ENCODE measurements at places on chromosomes 1 and 21.

- no peak for DNase-seq
Observed at GRCh38 chr1:214989341-214989740, 93.2 kb upstream of the KCNK2 start.

GRCh38 chr1:59979666-59980065 lies 53.1 kb upstream of the CYP2J2 start:
- no peak for DNase-seq

- no peak for DNase-seq
Observed at GRCh38 chr1:53737648-53738204, 1.2 kb downstream of the GLIS1 start.

- no peak for DNase-seq
Observed at GRCh38 chr1:12546771-12547585, 71.0 kb downstream of the DHRS3 start.

- no peak for DNase-seq
Observed at GRCh38 chr1:3788756-3789420, 7.4 kb downstream of the LRRC47 start.

- DNase-seq: peak; percentile 66
Observed at GRCh38 chr1:111738436-111739193, 580 bp downstream of the INKA2 start.

GRCh38 chr1:204565617-204566582 lies 49.7 kb downstream of the MDM4 start:
- peak; percentile 58 for DNase-seq

- no peak for DNase-seq
Observed at GRCh38 chr1:6491966-6492365, 499 bp upstream of the PLEKHG5 start.

GRCh38 chr1:10775763-10776162 lies 20.7 kb downstream of the CASZ1 start:
- no peak for DNase-seq

GRCh38 chr1:31780632-31781031 lies 16.5 kb upstream of the ADGRB2 start:
- no peak for DNase-seq

- no peak for DNase-seq
Observed at GRCh38 chr1:101820071-101820470, 176.7 kb downstream of the OLFM3 start.

DNA sequence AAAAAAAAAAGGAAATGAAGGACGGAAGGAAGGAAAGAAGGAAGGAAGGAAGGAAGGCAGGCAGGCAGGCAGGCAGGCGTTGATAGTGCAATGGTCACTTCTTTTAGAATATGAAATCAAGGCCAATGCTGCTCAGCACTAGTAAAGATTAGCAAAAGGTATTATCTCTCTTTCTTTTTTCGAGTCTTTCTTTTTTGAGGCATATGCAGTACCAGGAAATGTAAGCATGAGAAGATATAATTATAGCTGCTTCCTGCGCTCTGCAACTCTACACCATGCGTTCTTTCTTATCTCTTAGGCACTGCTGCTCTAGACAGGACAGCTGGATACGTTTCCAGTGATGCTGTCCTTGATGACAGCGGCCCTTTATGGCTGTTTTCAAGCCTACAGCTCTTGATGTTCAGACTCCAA lies 1512.5 kb upstream of the B3GALT2 start:
- no peak for DNase-seq

- no peak for DNase-seq
Observed at GRCh38 chr1:173095632-173096031, 44.9 kb upstream of the TNFSF18 start.

DNA sequence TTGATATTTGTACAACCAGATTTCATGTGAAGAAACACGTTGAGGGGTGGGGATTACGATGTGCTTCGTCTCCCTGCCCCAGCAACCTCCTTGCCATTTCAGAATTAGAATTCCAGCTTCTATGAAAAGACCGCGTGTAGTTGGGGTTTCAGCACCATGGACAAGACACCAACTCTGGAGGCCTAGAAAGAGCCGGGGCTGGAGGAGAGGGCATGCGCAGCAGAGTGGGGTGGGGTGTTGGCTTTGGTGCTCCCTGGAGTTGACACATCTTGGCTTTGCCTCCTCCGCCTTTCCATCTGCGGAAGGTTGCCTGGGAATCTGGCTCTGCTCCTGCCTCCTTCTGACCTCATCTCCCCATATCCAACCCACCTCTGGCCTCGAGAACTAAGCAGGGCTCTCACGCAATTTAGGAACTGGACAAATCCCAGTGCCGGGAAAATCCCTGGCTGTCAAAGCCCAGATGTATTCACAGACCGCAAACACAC lies 11.8 kb downstream of the HTR6 start:
- DNase-seq: no peak

DNA sequence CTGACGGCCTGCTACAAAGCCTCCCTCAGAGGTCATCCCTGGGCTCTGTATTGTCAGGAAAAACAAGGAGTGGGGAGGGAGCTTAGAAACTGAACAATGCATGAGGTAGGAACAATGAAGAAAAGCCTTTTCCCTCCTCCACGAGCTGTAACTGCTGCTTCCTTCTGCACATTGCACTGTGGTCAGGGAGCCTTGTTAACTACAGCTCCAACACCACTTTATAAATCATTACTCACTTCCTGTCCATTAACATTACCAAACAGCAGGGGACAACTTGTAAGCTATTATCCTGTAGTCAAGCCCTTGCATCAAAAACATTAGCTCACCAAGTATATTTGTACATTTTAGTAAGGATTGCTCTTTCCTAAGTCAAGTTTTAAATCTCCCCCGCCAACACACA lies 336.0 kb upstream of the NR5A2 start:
- peak; percentile 10 for DNase-seq

DNA sequence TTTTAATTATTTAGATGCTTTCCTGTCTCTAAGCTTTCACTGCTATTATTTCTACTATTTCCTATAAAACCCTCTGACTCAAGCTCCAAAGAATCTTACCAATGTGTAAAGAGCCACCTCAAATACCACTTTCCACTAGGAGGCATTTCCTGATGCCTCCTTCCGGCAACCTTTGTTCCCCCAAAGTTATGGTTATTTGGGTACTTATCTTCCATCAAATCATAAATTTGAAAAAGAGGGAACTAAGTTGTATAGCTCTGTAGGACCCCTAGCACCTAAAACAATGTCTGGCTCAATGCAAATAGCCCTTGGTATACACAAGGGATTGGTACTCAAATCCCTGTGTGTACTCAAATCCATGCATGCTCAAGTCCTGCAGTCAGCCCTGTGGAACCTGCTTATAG lies 79.6 kb downstream of the NME7 start:
- DNase-seq: peak; percentile 7

GRCh38 chr1:26290882-26291261 lies 11.0 kb downstream of the SH3BGRL3 start:
- DNase-seq: no peak

DNA sequence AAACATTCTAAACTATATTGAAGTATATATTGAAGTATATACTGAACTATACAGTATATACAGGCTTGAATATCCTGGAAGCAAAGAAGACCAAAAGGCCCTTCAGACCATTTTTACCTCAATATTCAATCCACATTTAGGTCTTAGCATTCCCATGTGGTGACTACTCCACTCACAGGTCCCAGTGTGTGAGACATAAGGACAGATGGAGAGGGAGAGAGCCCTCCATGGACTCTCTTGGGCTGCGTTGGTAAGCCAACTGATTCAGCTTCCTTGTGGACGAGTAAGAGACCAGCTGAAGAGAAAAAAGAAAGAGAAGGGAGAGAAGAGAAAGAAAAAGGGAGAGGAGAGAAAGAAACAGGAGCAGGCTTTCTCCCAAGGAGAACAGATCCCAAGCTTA lies 37.3 kb upstream of the ZRANB2 start:
- DNase-seq: no peak

- DNase-seq: no peak
Observed at GRCh38 chr21:31282095-31282709, 61.9 kb downstream of the TIAM1 start.

GRCh38 chr1:244861683-244862082 lies 2.7 kb downstream of the HNRNPU start:
- DNase-seq: no peak

- no peak for DNase-seq
Observed at GRCh38 chr1:14367451-14367850, 231.0 kb upstream of the KAZN start.

DNA sequence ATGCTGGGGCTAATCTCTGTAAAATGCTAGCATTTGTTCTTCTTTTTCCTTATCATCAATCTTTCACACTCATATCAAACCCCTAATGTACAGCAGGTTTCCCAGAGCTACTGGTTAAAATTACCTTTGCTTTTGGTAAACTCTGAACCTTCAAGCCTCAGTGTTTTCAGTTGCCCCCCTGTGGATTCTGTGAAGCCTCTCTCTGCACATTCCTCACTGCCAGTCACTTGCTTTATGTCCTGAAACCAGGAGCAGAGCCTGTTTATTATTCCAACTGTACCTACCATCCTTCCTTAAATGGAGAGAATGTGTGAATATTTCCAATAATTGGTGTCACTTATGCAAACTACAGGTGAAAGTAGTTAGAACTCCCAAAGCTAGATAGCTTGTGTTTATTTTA lies 134.2 kb downstream of the NEK7 start:
- no peak for DNase-seq

All from PC-9 (cell line).